ENCODE measurements at places on chromosomes 5 and 9.

DNA sequence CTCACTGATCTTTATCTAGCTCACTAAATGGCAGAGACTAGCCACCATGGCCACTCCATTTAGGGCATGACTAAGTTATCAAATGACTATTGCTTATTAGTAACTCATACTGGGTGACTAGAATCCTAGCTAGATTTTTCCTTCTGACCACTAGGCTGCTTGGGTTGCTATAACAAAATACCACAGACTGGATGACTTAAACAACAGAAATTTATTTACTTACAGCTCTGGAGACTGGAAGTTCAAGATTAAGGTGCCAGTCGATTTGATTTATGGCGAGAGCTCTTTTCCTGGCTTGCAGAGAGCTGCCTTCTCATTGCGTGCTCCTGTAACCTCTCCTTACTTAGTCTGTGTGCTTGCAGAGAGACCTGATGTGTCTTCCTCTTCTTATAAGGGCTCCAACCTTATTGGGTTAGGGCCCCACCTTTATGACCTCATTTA, 55.0 kb upstream of the APC start:
- DNase-seq = no peak

DNA sequence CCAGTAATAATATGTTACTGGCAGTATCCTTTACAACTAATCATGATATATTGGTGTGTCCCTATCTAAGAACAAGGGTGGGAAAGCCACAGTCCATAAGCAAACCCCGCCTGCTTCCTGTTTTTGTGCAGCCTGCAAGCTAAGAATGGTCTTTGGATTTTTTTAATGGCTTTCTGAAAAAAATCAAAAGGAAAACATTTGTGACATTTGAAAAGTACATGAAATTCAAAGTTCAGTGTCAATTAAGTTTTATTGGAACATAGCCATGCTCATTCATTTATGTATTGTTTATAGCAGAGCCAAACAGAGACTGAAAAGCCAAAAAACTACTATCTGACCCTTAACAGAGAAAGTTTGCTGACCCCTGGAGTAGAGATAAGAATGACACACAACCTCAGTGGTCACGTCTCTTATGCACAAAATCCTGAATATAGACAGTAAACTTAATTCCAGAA, 12.8 kb upstream of the TMEM245 start:
- DNase-seq = no peak

GRCh38 chr5:154384480-154385235, 61.1 kb upstream of the SAP30L start:
- DNase-seq = no peak

GRCh38 chr9:135056541-135056940, 30.9 kb upstream of the OLFM1 start:
- DNase-seq = no peak

- no peak for DNase-seq
Measured at GRCh38 chr9:21753523-21753922, 48.9 kb upstream of the MTAP start.

DNA sequence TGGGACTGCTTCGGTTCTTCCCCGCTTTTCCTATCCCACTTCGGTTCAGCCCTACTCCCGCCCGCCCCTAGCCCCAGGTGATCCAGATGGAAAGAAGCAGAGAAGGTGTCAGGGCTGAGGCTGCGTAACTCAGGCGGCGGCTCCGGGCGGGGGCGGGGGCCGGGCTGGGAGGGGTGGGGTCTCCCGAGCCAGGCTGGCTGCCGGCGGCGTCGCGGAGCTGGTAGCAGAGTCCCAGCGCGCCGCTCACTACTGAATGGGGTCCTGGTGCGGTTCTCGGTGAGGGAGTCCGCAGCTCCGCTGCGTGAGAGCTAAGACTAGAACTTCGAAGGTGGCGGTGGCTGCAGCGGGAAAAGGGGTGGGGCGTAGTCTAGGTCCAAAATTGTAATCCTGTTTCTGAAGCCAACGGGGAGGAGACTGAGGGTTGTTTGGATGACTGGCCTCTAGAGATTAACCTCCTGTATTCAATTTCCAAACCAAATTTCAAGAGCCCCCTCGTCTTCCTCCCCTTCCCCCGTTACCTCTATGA, 1.4 kb downstream of the PRR16 start:
- peak; percentile 43 for DNase-seq

- no peak for DNase-seq
Measured at GRCh38 chr9:27504259-27504658, 19.8 kb upstream of the IFNK start.

- no peak for DNase-seq
Measured at GRCh38 chr5:174387448-174387847, 336.9 kb upstream of the MSX2 start.

DNA sequence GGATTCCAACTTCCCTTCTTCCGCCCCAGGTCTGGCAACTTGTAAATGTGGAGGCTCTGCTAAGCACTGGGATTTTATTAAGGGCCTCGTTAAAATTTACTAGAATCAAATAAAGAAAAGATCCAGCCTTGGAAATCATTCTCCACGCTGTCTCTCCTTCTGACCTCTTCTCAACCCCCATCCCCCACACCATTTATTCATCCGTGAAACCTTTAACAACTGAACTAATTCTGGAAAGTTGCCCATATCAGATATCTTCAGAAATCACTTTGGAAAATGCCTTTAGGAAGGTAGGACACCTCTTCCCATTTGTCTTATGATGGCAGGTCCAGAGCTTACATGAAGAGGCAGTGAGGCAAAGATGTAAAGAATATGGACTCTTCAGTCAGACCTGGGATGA, 288.5 kb downstream of the SLIT3 start:
- no peak for DNase-seq

DNA sequence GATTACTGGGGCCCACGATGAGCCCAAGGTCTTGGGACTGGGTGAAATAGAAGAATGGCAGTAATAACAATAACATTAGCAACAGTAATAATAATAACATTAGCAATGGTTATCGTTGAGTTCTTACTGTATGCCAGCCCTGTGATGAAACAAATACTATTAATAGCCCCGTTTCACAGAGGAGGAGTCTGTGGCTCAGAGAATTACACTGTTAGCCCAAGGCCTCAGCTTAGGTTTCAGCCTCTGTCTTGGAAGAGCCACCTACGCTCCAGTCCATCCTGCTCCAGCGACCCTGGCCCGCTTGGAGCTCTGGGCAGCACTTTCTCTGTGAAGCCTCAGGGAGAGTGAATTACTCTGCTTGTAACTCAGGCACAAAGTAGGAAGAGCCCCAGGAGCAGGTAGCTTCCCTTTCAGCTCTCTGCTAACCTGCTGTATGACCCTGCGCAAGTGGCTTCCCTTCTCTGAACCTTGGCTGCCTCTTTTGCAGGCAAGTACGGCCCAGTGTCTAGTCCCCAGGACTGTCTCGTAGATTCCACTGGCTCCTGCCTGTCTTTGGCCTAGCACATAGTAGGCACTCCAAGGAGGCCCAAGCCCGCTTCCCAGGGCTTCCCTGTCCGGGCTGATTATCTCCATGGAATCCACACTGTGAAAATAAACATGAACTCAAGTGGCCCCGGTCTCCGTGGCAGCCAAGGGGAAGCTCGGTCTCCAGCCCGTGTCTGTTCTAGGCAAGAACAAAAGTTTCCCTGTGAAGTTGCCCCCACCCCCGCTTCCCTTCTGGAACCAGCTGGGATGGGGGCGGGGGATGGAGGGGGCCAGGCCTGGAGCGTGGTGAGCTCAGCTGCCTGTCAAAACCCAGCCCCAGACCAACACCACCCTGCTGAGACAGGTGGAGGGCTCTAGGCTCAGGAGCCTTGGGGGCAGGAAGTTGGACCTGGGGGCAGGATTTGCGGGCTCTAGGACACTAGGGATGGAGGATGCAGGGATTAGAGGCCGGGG, 26.2 kb upstream of the LMX1B start:
- DNase-seq = peak; percentile 69

DNA sequence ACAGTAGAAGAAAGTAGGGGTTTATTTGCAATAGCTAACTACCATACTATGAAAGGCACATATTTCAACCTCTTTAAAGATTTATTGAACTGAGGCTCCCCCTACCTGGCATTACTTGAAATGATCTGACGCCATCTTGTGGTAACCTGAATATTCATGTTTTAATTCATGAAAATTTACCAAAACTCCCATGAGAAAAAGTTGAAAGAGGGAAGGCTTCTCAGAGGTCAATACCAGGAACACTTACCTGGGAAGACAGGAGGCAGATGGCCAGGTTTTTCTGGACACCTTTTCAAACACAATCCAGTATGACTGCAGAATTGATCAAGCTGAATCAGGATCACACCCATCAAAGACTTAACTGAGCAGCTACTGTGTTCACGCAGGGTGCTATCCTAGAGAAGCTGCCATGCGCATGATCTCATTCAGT, 9.4 kb downstream of the PRELID2 start:
- peak; percentile 66 for DNase-seq

DNA sequence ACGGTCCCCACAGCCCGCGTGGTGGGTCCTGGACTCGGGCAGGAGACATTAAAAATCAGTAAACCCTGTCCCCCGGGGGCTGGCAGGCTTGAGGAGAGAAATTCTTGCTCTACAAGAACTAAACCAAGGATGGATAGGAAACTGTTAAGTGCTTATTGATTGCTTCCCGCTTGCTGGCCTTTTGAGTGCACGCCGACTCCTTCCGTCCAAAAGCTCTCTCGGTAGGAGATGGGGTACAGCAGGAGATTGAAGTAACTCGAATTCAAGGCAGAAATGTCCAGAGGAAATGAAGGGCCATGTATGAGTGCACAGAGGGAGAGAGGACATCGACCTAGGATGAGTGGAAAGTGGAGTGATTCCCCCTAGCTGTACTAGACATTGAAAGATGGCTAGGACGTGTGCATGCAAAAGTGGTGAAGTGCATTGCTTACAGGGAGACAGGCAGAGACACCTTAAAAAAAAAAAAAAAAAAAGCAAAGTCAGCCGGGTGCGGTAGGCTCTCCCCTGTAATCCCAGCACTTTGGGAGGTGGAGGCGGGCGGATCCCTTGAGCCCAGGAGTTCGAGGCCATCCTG, 923 bp downstream of the RECK start:
- peak; percentile 59 for DNase-seq

- DNase-seq = no peak
Measured at GRCh38 chr9:113364951-113365350, 11.8 kb downstream of the HDHD3 start.

DNA sequence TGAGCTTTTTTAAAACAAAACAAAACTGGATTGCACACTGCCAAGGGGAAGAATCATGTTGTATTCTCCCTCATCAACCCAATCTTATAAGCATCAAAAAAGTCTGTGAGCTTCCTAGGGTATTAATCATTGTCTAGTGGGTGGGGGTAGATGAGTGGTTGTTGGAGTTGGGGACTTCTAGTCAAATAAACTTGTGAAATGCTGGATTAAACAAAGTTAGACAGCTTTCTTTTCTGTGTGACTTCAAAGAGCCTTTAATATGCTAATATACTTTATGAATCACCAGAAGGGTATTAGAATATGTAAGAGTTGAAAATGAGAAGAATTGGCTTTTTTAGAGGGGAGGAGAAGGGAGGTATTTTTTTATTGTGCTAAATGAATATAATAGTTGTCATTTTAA, 87.7 kb downstream of the GALNT10 start:
- no peak for DNase-seq

DNA sequence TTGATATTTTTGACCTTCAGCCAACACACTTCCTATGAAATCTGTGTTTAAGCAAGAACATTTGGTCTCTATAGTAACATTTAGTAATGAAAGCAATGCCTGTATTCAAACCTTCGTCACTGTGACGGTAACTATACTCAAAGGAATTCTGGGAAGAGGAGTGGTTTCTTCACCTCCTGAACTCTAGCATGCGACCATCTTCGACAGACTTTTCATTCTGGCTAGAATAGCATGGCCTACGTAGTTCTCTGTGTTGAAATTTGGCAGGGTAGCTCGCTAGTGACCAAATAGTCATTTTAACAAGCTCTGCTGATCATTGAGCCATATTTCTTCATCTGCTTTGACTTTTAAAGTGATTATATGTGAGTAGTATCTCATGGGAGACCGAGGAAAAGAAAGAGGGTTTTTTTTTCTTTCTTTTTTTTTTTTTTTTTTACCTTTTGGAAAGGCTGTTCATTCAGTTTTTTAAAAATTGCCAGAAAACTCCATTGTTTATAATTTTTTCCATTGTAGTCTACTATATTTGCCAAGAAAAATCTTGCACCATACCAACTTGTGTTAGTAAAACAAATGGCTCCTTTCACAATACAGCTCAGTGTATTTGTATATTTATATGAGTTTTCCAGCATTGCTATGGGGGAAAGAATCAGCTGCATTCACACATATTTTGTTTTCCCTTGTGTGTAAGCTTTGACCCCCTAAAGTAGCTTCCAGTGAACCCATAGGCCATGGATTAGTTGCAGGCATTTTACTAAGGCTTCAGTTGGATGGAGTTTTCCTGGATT, 166.8 kb downstream of the NNT start:
- peak; percentile 99 for DNase-seq

DNA sequence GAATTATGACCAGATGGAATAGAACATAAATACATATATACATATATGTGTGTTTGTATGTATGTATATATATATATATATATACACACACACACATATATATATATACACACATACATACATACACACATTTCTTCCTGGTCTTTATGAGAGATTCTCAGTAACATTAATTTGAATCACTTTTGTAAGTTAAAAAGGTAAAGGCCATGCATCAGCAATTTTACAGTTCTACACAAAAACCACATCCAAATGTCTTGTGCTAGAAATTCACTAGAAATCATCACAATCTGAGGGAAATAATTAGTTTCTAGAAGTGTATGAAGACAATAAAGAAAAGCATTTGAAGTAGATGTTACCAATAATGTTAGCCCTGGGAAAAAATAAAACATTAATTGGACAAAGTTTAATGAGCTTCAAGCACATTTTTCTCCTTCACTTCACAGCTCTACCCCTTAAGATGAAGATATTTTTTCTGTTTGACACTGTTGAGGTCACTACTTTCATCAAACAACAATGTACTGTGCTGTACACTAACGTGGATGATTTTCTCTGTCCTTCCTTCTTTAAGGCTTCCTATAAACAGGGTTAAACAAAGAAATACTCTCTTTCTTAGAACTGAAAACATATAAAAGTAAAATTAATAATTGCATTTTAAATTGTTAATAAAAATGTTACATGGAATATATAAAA, 189.2 kb upstream of the NR4A3 start:
- DNase-seq = no peak

- DNase-seq = no peak
Measured at GRCh38 chr9:133640160-133640559, 4.0 kb downstream of the DBH start.

DNA sequence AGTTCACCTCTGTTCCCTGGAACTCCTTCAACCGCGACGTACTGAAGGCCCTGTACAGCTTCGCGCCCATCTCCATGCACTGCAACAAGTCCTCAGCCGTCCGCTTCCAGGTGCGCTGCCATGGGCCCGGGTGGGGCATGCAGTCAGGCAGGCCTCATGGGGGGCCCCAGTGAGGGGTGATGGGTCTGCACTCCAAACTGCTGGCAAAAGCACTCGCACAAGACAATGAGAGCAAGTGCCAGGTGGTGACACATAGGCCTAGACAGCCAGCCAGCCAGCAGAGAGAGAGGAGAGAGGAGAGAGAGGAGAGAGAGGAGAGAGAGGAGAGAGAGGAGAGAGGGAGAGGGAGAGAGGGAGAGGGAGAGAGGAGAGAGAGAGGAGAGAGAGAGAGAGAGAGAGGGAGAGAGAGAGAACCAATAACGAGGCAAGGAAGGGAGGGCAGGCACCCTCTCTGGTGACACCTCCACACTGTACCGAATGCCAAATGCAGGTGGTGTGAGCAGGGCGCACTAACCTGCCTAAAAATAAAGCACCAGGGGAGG, 21.0 kb downstream of the DBH start:
- DNase-seq = peak; percentile 42

- peak; percentile 70 for DNase-seq
Measured at GRCh38 chr9:19127871-19128500, 694 bp upstream of the PLIN2 start.

GRCh38 chr5:157290156-157290980, 24.4 kb downstream of the CYFIP2 start:
- no peak for DNase-seq

- no peak for DNase-seq
Measured at GRCh38 chr5:68534956-68535520, 319.5 kb downstream of the PIK3R1 start.
